ENCODE measurements at places on chromosomes 5 and 9.

- DNase-seq = no peak
Measured at GRCh38 chr5:156271569-156271968, 55.4 kb upstream of the SGCD start.

DNA sequence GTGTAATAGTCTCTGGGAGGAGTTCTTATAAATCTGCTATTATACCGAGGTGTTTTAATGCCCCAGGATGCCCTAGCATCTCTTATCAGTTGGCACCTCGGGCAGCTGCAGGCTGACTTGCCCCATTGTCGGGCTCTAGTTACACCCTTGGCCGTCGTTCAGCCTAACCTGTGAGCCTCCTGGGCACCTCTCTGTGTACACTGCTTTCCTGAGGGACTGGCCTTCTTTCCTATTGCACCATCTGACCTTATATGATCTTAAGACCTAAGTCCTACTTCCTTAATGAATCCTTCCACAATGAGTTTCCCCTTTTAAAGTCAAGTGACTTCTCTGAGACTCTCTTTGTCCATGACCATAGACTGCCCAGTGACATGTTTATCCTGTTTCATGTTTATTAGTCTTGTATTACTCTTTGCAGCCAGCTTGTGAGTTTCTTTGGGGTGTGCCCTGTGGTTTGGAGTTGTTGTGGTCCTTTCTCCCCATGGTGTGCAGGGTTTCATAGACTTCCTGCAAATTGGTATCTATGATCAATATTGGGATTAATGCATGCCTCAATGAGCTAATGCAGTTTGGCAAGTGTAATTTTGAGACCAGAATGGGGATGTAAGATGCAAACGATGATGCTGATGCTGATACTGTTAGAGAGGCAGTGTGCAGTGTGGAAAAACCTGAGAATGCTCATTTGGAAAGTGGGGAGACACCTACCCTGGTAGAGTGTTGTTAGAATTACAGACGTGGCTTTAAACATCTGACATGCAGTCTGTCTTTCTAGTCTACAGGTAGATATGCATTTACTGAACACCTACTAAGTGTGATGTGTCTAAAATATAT lies 4.9 kb downstream of the DAPK1 start:
- DNase-seq = no peak

GRCh38 chr9:134942011-134942787 lies 24.5 kb upstream of the FCN1 start:
- no peak for DNase-seq

- no peak for DNase-seq
Measured at GRCh38 chr9:92745881-92746280, 18.8 kb downstream of the BICD2 start.

GRCh38 chr9:101702257-101702656 lies 36.2 kb downstream of the GRIN3A start:
- DNase-seq = no peak

DNA sequence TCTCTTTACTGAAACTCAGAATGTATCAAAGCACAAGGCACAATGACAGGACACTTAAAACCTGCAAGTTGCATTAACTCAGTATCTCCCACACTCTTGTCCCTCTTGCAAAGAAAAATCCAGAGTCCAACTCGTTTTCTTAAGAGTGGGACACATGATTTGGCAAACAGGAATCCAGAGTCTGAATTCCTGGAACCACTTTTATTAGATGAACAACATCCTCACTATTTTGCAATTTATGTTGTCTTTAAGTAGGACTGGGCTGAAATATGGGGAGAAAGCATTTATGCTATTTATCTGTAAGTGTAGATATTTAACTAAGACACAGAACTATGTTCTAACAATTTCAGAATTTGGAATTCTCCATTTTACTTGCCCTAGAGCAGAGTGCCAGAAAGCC lies 69.1 kb downstream of the ABCA1 start:
- no peak for DNase-seq

- DNase-seq = no peak
Measured at GRCh38 chr5:88298425-88298824, 29.8 kb upstream of the TMEM161B start.

DNA sequence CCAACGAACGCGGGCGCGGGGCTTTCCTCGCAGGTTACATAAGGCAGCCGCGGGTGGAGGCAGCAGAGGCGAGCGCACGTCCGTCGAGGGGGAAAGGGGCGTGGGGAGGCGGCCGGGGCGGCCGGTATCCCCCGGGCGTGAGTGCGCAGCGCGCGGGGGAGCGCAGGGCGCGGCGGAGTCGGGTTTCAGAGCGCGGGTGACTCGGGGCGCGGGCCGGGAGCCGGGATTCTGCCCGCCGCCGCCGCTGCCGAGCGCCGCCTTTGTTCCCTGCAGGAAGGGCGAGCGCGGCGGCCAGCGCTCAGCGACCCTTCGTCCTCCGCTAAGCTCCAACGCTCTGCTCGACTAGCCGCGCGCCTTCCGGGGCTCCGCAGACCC lies at the start of gene COL15A1:
Gene COL15A1, plus strand, starts transcription at position 226 of the 375 bp plus-strand sequence. CDS start 155 bp downstream, outside the sequence.
- no peak for DNase-seq

DNA sequence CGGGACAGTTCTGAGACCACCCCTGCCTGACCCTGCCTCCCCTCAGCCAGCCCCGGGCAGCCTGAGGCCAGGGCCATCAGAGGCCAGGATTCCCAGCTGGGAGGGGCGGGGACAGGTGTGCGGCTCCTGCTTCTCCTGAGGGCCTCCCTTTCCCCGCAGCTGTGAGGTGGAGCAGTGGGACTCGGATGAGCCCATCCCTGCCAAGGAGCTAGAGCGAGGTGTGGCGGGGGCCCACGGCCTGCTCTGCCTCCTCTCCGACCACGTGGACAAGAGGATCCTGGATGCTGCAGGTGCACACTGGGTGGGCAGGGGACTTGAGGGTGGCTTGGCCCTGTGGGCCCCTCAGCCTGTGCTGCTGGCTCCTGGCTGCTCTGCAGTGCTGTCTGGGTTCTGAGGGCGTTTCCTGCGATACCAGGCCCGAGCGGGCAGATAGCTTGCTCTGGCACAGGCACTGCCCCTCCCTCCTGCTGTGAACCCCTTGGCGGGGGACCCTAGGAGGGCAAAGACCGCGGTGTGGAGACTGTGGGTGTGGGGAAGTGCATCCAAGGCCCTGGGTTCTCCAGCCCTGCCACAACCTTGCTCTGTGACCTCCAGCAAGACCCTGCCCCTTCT lies 2.3 kb downstream of the GRHPR start:
- DNase-seq = no peak

DNA sequence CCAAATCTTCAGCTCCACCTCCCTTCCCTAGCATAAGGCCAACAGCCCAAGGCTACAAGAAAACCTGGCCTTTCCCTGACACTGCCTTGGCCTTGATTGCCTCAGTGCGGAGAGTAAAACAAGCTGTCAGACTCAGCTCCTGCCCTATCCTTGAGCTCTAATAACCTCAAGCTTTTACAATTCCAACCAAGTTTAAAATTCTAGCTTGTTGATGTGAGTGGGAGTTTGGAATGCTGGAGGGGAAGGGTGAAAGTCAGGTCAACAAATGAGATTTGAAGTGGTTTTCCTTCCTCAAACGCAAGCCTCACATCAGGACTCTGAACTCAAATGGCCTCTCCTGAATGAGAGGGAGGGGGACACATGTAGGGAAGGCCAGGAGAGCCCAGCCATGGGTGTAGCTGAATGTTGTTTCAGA lies 197.0 kb upstream of the VLDLR start:
- DNase-seq = no peak

DNA sequence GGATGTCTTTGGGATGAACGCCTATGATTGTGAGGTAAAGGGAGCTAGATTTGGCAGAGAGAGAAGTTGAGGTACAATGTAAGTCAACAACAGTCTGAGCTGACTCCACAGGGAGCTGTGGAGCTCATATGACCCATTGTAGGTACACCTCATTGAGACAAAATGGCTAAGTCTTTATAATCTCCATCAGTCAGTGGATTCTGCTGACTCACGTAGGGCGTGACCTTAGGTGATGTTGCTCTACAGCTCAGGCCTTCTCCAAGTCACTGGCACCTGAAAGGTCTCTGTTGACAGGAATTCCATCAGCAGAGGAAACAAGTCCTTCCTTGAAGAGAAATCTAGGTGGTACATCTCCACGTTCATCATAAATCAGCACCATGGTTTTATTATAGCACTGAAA lies 118.2 kb upstream of the PRR16 start:
- no peak for DNase-seq

DNA sequence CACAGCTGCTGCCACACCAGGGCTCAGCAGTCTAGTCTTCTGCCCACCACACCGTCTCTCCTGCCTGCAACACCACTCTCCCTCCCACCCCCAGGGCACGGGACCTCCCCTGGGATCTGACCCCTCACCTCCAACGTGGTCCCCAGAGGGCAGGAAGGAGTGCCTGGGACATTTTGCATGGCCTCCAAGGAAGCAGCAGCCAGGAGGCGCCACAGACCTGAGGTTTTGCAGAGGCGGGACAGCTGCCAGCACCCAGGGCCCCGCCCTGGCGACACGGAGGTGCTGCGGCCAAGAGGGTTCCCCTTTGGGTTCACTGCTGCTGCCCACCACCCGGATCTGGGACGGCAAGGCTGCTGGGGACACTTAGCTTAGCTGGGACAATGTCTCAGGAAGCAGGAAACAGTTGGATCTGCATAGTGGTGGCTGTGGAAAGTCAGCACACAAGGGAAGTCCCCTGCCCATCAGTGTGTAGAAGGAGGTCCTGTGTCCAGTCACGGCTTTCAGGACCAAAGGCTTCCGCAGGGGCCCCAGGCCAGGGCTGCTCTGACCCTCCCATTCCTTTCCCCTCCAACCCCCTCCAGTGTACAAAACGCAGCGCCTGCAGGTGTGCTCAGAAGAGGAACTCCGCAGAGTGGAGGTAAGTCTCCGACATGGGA lies 13.8 kb downstream of the PROP1 start:
- no peak for DNase-seq

- DNase-seq = no peak
Measured at GRCh38 chr9:31347082-31347617, 1037.3 kb upstream of the ACO1 start.

GRCh38 chr5:66669086-66669861 lies 73.1 kb downstream of the MAST4 start:
- DNase-seq = no peak

GRCh38 chr9:11064909-11065308 lies 452.1 kb upstream of the PTPRD start:
- no peak for DNase-seq

GRCh38 chr5:26757941-26758340 lies 280.4 kb downstream of the CDH9 start:
- DNase-seq = no peak

DNA sequence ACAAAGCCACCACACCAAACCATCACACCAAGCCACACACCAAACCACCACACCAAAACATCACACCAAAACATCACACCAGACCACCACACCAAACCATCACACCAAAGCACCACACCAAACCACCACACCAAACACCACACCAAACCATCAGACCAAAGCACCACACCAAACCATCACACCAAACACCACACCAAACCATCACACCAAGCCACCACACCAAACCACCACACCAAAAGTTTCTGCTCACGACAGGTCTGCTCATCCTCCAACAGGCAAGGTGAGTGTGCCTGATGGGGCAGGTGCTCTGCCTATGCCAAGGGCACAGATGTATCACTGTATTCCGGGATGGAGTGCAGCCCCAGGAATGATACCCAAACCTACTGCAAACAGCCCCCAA lies 87.9 kb upstream of the FSTL4 start:
- no peak for DNase-seq

DNA sequence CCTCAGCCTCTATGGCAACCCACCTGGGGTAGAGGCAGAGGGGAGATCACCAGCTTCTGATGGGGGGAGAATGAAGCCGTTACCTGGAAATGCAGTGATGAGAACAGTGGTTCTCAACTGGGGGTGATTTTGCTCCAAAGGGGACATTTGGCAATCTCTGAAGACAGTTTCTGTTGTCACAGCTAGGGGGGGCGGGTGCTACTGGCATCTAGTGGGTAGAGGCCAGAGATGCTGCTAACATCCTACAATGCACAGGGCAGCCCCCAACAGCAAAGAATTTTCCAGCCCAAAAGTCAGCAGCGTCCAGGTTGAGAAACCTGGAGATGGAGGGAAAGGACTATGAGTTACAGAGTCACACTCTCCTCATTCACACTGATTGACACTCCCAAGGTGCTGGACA lies 84.5 kb downstream of the FGF1 start:
- DNase-seq = no peak

DNA sequence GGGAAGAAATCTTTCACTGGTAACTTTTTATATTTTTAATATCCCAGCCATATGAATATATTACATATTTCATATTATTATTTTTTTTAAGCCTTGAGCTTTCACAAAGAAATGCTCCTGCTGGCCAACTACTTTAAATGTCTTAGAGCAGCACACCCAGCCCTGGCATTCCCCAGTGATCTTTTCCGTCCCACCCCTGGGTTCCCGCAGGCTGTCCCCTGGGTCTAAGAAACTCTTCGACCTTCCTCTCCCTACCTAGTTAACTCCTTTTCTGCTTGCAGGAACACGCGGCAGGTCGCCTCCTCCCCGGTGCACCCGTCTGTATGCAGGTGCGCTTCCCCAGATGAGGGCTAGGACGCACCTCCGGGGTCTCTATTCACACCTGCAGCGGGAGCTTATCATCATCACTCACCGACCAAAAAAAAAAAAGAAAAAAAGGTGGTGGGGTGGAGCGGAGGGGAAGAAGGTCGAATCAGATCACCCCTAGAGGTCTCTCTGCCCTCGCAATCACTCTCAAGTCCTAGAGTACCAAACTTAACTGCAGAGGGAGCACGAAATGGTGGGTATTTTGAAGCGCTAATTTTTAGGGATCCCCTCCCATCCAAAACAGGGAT lies 696 bp downstream of the ZFP62 start:
- DNase-seq = no peak

DNA sequence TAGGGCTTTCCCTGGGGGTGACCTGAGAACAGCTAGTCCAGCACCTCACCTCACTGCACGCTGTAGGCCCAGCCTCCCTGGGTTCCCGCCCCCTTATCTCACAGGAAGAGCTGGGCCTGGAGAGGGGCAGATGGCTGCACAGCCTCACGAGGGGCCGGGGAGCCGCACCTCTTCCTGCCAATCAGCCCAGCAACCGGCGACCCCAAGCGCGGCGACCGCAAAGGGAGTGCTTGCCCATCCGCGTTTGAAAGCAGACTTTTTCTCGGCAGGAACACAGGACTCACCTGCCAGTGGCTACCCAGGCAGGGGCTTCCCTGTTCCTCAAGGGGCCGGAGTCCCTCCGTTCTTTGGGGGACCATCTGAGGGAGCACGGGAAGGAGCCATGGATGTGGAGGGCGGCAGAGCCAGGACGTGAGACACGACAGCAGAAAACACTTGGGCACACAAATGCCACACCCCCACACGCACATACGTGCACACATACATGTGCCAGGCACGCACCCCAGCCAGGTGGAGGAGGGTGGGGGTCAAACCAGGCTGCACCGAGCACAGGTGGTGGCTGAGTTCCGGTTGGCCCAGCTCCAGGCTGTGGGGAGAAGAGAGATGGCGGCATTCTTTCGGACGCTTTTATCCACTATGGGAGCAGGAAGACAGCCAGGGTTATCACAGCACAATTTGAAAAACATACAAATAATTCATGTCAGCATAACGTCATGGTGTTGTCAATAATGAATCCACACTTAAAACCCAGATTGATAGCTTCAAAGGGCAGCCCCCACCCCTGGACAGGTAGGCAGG lies 11.3 kb downstream of the TMEM250 start:
- no peak for DNase-seq

Measured in cortex of kidney (tissue), 1 donor.